ENCODE measurements at places on chromosomes 4 and X.

DNA sequence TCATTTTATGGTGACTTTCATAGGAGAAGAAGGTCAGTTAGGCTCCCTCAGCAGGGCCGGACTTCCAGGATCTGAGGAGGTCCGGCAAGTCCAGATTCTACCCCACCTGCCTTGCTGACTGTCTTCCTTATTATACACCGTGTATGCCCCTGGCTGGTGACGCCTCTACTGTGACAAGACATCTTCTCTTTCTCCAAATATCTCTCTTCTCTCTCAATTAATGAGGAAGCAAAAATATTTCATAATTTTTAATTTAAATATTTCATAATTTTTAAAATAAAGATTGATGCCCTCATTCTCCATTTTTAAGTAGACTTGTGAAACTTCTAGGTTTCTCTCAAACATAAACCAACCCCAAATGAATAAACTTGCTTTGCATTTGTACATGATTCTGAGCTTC lies 202.5 kb downstream of the NSUN7 start:
- DNase-seq: no peak

- no peak for DNase-seq
Measured at GRCh38 chr4:183905593-183906488, 734 bp downstream of the STOX2 start.

DNA sequence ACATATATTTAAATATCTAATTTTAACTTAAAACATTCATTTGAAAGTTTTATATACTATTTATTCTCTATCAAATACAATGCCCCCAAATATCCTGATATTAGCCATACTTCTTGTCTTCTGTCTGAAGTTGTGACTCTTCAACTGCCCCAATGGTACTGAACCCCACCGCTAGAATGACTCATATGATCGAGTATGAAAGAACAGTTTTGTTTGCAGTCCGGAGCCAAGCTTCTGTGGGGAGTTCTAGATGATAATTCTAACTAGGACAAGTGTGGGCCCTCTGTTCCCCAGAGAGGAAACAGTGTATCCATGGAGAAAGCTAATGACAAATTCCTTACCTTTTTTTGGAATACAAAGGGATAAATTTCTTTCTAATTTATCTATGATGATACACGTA lies 24.7 kb upstream of the CT47A1 start:
- no peak for DNase-seq

GRCh38 chr4:155688211-155688610 lies 21.6 kb downstream of the GUCY1A1 start:
- no peak for DNase-seq

DNA sequence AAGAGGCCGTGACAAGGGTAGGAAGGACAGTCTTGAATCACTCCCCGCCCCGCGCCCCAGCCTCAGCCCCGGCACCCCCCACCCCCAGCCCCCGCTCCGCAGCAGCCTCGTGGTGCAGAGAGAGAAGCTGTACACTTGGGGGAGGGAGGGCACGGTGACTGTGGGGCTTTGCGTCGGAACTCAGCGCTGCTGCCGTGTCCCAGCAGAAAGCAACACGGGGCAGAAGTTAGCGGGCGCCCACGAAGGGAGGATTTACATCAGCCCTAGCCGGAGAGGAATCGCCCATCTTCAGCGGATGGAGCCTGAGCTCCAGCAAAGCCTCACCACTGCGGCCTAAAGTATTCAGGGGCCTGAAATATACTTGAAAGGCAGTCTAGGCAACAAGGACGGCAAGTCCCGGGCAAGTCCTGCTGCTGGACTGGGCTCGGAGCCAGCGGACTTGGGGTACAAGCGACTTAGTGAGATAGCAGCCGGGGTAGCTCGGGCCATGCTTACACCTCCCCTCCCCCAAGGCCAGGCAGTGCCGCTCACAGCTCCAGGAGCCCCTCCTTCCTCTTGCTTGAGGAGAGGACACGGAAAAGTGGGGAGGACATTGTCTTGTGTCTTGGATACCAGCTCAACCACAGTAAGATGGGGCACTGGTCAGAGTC lies 18.5 kb upstream of the OPN1LW start:
- DNase-seq: no peak

- no peak for DNase-seq
Measured at GRCh38 chrX:1124531-1124930, 87.9 kb downstream of the CRLF2 start.

DNA sequence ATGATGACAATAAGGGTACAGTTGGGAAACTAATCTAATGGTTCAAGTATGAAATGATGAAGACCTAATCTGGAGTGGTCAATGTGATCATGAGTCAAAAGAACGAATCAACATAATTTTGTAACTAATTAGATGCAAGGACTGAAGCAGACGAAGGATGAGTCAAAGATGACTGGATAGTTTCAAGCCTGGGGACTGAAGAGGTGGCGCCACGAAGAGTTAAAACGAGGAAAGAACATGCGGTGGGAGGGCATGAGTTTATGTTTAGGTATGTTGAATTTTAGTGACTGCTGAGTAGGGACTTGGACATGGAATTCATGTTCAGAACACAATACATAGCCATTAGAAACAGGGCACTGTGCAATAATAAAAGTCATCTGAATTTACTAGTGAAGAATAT lies 221.5 kb upstream of the FAM241A start:
- DNase-seq: no peak

DNA sequence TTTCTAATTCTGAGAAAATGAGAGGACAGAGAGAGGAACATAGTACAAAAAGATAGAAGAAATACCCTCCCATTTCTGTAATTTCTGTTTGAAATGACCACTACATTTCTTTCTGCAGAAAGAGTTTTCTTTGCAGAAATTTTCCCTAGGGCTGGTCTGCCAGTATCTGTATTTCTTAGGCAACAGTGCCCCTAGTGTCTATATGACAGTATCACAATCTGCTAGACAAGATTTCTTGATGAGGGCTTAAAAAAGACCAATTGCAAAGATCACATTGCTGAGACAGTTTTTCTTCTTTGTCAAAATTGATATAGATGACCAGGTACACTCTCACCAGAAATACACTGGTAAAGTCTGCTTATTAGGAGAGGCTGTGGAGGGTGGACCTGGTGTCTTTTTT lies 81.0 kb upstream of the ZDHHC15 start:
- DNase-seq: no peak

DNA sequence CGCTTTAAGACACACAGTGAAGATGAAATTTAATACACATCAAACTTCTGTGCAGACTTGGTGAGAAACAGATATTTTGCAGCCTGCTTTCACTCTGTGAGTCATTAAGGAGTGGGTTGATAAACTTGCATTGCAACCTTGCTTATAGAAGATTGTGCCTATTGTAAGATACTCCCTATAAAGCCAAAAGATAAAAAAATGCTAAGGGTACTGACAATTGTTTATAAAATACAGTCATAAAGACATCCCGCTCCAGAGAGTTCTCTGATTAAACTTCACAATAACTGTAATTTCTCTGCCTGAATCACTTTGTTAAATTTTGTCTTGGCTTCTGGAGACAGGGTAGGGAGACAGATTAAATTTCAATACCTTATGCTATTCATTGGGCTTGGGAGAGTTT lies 49.1 kb downstream of the GALNT7 start:
- DNase-seq: no peak

- DNase-seq: no peak
Measured at GRCh38 chr4:108411836-108412235, 208.5 kb upstream of the RPL34 start.

- DNase-seq: no peak
Measured at GRCh38 chr4:59553063-59553720, 1646.9 kb upstream of the ADGRL3 start.

DNA sequence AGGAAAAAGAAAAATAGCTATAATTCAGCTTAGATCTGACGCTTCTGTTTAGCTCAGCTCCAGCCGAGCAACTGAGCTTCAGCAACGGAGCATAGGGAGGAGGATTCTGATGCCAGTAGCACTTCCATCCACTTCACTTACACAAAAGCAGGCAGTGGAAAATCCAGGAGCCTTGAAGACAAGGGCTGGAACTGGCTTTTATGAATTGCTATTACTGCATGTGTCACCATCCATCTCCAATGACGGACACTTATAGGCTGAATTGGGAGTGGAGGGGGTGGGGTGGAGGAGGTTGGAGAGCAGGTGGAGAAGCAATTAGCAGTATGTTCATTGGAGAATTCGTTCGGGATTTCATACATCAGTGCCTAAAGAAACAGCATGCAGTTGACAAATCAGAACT lies 15.6 kb downstream of the ENOX2 start:
- DNase-seq: no peak

DNA sequence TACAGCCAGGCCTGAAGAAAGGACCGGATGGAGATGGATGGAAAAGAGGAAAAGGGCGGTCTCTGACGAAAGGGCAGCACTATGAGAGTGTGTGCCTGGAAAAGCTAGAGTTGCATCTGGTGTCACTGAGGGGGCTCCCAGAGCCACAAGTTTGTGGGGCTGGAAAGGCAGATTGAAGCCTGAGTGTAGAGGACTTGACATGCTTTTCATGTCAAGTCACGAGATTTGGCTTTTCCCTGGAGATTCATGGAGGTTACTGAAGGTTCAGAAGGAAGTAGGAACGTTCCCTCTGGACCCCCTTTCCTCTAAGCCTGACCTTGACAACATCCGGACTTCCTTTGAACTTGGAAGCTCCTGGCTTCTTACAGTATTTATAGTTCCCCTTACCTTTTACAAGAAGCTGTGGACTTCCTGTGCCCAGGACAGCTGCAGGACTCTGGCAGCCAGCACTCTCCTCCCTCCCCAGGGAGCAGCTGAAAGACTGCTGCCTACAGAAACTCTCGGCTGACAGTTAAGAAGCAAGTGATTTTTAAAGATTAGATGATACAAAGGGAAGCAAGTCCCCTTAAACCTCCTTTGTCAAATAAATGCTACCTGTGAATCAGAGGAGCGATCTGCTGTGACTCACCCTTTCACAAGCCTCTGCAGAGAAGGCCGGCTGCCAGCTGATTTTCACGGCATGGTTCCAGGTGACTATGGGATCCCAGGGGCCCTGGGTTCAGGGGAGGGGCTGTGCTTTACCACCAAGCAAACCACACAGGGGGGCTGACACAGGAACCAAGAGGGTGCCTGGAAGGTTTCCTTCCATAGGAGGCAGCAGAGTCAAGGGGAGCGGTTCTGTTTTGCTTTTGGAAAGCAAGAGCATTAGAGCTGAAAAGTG lies 72.9 kb upstream of the STIM2 start:
- DNase-seq: no peak

GRCh38 chr4:107808572-107808971 lies 16.2 kb upstream of the SGMS2 start:
- DNase-seq: no peak

DNA sequence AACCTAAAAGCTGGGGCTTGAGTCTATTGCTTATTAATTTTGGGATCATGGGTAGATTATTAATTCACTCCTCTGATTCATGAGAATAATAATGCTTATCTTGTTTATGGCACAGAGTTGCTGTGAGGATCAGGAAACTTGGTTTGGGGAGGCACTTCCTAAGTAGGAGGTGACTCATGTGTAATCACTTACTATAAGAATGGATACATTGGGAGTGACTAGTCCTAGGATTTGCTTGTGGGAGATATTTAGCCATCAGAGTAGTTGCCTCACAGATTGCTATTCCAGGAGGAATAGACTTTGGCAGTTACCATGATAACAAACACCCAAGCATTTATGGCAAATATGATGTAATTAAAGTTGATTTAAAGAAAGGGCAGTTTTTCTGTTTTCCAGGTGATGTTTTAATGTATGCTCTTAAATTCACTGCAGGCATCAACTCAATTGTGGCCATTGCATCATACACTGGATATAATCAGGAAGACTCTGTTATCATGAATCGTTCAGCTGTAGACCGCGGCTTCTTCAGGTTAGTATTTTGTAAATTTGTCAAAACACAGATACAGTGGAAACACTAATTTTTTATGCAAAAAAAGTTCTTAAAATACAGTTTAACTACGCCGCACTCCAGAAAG lies 41.9 kb downstream of the POLR2B start:
- DNase-seq: no peak

GRCh38 chrX:58025979-58026378 lies 115.7 kb upstream of the ZXDA start:
- no peak for DNase-seq

DNA sequence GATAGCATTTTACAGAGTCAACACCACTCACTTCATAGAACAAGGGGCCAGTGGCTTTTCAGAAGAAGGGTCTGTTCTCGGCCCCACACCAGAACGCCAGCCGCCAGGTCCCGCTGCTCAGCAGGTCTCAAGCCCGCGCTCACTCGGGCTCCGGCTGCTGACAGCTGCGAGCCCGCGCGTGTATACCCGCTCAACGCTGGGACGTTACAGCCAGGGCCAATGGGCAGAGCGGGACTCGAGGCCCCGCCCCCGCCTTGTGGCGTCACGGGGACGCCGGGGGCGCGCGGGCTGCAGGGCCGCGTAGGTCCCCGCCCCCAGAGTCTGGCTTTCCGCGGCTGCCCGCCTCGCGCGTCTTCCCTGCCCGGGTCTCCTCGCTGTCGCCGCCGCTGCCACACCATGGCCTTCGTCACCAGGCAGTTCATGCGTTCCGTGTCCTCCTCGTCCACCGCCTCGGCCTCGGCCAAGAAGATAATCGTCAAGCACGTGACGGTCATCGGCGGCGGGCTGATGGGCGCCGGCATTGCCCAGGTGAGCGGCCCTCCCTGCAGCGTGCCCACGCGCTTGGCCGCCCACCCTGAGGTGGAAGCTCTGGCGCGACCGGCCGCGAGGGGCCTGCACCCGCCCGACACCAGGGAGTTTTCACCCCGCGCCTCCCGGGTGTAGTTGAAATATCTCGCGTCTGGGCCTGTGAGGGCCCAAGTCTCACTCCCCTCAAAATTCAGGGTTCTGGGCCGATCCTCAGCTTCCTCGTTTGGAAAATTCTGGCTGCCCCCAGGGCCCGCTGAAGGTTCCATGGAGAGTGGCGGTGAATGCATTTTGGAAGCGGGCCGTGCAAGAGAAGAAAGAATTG lies at the start of gene HADH:
TSS of gene HADH (plus strand) at position 353 of the 850 bp plus-strand sequence. CDS start at position 397, 44 bp downstream.
- peak; percentile 92 for DNase-seq

DNA sequence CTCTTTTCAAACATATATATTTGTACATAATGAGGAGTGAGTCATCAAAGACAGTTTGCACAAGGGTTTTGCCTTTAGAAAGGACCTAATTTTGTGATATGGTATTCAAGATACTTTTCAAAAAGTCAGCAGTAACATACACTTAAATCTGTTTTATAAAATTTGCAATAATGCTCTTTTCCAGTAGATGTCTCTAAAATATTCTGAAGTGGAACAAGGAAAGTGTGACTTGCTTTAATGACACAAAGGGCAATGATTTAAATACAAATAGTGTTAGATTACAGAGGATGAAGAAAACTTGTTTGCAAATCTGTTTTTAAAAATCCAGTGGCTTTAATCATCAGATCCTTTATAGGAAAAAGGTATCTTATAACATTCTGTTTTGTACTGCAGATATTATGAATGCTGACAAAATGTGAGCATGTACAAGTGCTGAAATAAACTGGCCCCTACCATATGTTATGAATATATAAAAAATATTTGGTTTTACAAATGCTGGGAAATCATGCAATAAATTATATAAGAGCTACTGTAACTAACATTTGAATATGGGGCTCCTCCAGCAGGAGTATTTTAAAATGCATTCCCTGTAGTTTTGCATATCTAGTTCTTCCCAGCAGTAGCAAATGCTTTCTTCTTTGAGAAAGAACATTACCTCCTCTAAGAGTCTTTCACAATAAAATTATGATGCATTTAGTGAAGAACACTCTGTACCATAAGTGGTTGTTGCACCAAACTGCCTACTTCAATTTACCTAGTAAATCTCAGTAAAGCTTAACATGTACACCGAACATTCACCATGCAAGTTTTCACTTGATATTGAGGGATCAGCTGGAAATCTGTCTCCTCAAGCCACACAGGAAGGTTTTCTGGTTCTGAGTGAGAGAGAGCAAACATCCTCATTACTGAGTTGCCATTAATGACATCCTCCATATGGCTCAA lies 20.2 kb downstream of the MMRN1 start:
- DNase-seq: no peak

- no peak for DNase-seq
Measured at GRCh38 chrX:151715752-151716151, at the start of gene FATE1. TSS of gene FATE1 (plus strand) at chrX:151716035. CDS start at chrX:151716120, 85 bp downstream.
